ENCODE measurements at places on chromosomes 6 and 20.

GRCh38 chr6:92690997-92691599, 728.3 kb downstream of the EPHA7 start:
- peak; percentile 49 for DNase-seq

DNA sequence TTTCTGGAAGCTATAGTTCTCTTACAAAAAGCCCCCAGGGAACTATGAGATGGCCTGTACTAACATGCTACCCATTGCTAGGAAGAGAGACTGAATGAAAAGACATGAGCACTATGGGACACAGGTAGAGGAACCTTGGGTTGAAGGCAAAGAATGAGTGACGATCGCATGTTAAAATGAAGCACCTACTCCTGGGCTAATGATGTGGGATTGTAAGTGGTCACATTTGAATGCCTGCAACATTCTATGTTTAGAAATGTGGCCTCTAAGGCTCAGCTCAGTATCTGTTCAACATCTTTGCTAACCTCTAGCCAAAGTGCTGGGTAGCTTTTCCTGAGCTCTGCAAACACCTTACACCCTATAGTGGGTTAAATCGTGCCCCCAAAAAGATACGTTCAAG, 5.2 kb upstream of the ZC3H12D start:
- no peak for DNase-seq

DNA sequence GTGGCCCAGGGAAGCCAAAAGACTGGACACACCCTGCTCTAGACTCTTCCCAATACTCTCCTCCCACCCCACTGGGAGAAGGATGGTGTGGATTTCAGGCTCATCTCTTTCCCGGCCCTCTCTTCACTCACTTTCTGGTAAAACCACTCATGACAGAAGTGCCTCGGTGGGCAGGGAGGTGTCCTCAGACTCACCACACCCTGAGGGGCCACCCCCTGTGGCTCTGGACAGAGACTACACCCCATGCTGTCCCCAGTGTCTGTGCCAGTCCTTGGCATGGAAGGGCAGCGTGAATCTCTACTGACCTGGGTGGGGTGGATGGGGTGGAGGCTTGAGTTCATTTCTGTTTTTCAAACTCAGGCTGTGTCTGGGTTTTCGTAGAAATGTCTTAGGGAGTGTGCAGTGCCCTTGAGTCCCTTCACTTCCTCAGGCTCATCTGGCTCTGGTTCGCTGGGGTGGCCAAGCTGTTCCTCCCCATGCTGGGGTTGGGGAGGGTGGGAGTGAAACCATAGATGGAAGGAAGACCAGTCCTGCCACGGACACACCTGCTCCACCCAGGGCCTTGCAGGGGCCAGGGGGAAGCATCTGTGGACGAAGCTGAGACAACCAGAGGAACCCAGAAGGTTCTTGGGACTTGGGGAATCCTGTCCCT, 59.1 kb downstream of the EZR start:
- peak; percentile 47 for DNase-seq

- peak; percentile 73 for DNase-seq
Measured at GRCh38 chr6:130019326-130020072, 1.1 kb downstream of the L3MBTL3 start.

GRCh38 chr6:85551264-85551663, 42.4 kb downstream of the SNX14 start:
- no peak for DNase-seq

GRCh38 chr6:52286798-52287432, 2.4 kb upstream of the MCM3 start:
- DNase-seq: peak; percentile 79

DNA sequence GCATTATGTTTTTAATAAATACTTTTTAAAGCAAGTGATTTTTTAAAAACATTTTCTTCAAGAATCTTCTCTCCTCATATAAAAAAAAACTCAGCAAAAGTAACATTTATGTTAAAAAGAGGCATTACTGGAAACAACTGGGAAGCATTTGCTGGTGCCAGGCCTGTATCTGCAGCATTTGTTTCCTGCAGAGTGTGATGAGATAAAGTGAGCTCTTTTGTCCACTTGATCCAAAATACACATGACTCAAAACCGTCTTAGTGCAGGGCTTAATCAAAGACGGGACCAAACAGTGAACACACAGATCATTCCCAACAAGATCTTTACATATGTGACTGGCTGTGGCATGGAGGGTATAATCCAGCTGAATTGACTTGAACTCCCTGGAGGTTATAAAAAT, 28.3 kb upstream of the RIPPLY2 start:
- DNase-seq: no peak

DNA sequence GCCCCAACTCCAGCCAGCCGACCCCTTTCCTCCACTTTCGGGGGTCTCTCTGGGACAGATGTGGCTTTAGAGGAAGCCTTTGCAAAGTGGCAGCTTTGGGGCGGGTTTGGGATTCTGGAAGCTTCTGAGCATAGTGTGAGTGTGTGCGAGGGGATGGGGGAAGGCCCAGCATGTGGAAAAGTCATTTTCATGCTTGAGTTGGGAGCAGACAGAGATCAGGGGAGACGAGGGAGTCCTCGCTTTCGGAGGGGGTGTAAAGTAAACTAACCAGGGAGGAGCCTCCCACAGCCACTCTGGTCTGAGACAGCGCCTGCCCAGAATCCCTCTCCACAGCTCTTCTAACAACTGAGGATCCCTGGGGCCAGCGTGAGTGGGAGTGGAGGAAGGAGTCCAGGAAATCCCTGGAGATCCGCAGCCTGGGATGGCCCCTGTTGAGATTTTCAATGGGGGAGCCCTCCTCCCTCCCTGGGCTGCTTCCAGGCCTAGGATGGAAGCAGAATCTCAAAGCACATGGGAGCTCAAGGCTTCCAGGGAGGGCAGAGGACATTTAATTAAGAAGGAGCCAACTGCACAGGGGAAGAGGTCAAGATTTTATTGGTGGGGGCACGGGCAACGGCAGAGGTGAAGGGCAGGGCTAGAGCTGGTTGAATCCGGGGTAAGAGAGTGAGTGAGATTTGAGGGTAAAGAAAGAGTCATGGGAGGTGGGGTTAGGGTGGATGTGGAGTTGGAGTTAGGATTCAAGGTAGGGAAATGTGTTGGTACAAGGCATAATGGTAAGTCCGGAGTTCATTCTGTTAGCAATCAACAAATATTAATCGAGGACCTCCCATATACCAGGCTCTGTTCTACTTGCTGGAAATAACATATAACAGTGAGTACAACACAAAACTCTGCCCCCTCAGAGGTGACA, 102.3 kb upstream of the FOXP4 start:
- no peak for DNase-seq

- DNase-seq: no peak
Measured at GRCh38 chr6:29850011-29850553, 22.5 kb downstream of the HLA-G start.

GRCh38 chr6:11486051-11486450, 51.5 kb upstream of the TMEM170B start:
- DNase-seq: no peak

- peak; percentile 78 for DNase-seq
Measured at GRCh38 chr20:3282271-3283221, 43.6 kb upstream of the SLC4A11 start.

DNA sequence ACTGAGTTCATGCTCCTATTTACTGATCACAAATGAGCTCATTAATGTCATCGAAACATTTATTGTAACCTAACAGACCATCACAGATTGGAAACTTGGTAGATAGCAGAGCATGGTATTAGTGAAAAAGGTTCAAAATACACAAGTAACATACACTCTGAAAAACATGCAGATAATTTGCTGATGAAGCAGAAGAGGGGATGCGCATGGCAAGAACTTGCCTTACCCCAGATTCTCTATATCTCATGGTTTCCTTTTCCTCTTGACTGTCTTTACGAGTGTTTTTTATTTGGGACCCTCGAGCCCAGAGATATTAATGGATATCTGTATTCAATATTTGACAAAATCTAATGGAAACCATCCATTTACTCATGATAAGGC, 37.6 kb downstream of the QRSL1 start:
- no peak for DNase-seq

- DNase-seq: peak; percentile 70
Measured at GRCh38 chr6:160386869-160387530, 38.8 kb downstream of the SLC22A3 start.

- DNase-seq: peak; percentile 74
Measured at GRCh38 chr6:117907601-117908245, 659 bp downstream of the SLC35F1 start.

DNA sequence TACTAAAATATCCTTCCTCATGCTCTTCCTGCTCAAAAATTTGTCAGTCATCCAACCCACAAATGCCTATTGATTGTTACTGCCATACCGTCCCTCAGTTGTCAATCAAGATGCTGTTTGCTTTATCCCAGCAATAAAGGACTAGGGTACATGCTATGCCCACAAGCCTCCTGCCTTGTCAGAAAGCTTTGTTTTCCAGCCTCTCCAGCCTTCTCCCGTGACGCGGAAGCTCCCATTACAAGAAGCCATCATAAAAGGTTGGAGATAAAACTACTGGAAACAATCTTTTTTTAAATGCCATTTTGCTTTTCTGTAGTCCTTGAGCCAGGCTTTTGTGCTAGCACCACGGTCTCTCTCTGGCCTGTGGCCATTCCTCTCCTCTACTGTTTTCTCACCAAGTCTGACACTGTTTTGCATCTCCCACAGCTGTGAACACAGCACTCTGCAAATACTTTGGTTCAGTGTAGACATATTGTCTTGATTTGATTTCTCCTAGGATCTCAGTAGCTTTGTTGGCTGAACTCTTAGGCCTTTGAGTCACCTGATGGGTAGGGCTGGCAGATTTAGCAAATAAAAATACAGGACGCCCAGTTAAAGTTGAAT, 495.7 kb upstream of the JARID2 start:
- DNase-seq: no peak

- DNase-seq: no peak
Measured at GRCh38 chr20:23691675-23692074, 2.8 kb upstream of the CST4 start.

DNA sequence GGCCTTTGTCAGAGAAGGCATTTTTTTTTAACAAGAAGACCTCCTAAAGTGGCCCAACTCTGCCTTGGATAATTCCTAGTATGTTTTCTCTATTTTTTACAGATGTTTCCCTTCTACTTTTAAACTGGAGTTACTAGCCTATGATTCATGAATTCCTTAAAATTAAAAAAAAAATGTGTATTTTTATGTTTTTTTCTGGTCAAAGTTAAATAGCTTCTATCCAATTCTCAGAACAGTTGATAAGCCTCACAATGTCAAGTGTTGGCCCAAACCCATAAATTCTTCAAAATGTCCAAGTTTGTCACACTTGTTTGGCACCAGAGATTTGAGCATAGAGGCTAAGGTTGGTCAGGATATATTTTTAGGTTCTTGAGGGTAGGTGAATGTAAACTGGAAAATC, 64.0 kb downstream of the JAG1 start:
- DNase-seq: no peak

DNA sequence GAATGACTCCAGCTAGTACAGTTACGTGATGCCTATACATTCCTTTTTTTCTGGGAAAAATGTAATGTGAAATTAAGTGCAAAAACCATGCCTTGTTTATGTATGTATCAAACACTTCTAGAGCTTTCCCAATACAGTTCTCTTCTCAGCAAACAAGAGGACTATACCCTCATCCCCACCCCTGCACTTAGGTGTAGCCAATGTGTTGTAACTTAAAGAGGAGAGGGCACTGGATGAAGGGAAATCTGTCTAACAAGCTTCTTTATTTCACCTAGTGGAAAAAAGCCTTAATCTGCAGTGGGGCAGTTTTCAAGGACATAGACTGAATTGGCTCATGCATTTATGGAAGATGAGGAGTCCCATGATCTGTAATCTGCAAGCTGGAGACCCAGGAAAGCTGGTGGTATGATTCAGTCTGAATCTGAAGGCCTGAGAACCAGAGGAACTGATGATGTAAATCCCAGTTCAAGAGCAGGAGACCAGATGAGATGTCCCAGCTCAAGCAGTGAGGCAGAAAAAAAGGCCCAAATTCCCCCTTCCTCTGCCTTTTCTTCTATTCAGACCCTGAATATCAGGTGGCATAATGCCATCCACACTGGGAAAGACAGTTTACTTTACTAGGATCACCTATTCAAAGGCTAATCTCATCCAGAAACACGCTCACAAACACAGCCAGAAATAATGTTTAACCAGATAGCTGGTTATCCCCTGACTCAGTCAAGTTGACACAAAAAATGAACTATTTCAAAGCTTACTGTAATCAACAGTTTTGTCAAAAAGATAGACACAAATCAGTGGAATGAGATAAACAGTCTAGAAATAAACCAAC, 25.8 kb upstream of the SLC17A3 start:
- no peak for DNase-seq

DNA sequence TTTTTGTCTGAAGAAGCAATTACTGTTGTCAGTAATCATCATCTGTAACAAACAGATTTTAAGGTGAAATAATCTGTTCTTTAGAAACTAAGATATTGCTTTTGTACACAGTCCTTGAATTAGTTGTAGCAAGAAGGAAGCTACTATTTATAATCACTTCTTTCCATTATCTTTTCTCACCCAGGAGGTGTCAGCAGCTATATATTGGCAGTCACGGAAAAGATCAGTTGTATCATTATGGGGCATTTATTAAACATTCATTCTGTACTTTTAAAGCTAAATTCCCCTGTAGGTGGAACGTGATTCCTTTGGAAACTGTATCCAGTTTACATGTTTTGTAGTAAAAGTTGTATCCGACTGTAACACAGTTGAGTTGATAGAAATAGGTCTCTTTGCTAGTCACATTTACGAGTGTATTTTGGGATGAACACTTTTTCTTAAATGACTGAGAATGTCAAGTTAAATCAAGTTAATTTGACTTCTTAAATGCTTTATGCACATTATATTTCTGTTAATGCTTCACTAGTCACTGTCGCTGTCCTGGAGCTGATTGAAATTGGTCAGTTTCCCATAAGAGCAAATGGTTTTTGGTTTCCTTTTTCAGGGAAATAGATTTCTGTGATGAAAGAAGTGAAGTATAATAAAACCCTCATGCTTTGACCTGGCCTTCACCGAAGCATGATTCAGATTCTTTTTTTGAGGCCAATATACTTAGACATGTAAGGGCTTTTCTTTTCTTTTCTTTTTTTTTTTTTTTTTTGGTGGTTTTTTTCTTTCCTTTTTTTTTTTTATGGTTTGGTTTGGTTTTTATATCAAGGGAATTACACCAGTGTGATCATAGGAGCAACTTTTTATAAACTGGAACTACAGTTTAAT, 5.1 kb downstream of the QKI start:
- DNase-seq: no peak

DNA sequence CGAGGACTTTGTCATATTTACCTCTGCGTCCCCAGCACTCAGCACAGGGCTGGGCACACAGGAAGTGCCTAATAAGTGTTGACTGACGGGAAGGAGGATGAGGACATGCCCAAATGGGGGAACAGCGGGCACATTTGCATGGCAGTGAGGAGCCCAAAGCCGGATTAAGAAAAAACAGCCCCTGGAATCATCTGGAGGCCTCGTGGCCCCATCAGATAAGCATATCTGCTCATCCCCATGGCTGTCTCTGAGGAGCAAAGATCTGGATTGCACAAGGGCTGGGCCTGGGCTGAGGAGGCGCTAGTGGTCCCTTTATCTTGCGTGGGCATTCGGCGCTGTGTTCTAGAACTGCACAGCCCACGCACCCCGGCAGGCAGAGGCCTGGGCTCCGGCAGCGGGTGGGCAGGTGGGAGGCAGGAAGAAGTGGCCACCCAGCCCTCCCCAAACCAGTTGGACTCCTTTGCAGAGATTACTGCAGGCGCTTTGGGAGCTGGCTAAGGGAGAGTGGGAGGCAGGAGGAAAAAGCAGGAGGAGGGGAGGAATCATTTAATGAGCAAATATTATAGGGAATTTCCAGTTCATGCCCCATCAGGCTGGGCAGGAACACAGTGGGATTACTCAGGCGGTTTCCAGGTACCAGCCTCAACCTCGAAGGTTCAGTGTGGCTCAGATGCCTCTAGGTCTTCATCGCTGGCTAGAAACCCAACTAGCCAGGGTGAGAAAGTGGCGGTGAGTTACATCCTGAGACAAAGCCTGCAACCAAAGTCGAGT, 108.1 kb downstream of the CEBPB start:
- DNase-seq: no peak

Data from islet precursor cell (in vitro differentiated cells).